ENCODE measurements at places on chromosomes 7 and 10.

GRCh38 chr10:49698679-49699078, 19.2 kb downstream of the C10orf53 start:
- DNase-seq = no peak

DNA sequence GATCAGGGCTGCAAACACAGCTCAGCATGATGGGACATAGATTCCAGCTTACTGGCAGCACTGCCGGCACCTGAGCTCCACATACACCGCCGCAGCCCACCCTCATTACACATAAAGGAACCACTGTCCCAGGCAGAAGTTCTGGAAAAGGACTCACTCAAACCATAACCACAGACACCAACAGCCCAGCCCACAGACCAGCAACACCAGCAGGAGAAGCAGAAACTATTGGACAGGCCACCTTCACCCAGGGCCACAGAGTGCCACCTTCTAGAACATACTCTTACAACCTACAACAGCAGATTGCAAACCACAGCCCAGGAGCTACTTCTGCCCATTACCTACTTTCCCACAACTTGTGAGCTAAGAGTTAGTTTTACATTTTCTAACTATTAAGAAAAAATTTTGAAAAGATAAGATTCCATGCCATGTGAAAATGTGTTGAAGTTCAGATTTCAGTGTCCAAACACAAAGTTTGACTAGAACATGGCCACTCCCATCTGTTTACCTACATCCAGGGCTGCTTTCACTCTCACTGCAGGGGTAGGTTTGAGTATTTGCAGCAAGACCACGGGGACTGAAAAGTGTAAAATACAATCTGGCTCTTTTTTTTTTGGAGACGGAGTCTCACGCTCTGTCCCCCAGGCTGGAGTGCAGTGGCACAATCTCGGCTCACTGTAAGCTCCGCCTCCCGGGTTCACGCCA, 153.0 kb downstream of the TNS3 start:
- DNase-seq = no peak

DNA sequence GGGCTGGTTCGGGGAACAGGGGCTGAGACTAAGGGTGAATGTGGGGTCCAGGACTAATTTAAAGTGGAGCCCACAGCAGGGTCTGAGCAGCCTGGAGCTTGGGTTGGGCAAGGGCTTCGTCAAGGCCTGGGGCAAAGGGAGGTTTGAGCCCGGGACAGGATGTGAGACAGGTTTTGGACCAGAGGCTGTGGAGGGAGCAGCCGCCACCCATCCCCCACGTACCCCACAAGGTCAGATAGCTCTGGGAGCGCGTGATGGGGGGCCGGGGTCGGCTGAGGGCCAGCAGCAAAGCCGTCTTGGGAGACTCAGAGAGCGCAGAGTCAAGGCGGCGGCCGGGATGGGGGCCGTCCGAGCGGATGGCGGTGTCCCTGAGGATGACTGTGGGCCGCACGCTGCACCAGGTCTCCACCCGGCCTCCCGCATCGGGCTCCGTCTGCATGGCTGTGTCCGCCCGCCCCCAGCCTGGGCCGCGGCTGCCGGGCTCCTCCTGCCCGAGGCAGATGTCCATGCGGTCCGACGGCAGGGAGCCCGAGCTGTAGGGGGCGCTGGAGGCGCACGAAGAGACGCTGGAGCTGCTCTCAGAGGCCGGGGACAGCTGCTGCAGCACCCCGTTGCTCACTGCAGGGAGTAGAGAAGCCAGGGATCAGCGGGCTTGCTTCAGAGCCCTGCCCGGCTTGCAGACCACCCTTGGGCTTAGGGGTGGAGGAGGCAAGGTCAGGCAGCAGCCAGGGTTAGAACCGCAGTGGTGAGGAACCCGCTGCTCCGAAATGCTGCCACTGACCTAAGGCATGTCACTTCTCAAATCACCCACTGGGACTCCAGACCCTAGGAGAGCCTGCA, 12.1 kb downstream of the PDZD7 start:
- peak; percentile 93 for DNase-seq

GRCh38 chr7:44288381-44288685, 37.1 kb downstream of the CAMK2B start:
- peak; percentile 12 for DNase-seq

DNA sequence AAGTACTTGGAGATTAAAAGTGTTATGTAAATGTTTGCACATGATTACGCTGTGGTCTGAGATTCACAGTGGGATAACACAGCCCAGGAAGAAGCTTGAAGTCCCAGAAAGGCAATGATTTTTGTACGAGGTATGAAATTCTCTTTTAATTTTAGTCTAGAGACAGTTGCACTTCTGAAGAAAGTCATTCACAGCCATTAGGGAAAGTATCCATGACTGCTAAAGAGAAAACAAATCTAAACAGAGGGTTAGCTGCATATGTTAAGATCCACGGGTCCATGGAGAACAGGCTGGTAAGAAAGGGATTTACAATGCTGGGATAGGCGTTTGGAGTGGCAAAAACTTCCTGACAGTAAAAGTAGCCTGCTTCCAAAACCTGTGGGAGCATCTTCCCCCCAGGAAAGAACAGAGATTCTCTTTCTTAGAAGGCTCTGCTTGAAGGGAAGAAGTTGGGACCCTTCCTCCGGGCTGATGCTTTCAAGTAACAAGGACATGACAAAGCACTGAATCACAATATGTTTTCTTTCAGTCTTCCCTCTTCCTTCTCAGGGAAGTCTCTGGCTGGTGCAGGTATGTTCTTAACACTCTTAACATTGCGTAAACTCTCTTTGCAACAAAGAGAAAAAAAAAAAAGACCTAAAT, 220.8 kb upstream of the CELF2 start:
- no peak for DNase-seq

GRCh38 chr7:51026341-51026740, 243.6 kb upstream of the GRB10 start:
- DNase-seq = no peak

- DNase-seq = no peak
These were observed 2.6 kb upstream of the ZNF503 start for GRCh38 chr10:75403939-75404814.

DNA sequence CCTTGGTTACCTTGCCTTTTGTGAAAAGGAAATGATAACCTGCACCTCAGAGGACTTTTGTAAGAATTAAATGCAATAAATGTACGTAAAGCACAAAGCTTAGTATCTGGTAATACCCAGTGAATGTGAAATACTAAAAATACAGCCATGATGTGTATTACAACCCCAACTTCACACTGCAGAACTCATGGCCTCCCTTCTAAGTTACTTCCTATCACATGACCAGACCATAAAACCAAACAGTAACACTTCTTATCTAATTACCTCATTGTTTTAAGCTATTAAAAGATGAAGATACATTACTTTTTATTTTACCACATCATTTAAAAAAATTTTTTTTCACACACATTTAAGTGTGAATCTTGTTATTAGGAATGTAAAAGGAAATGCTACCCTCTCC, 29.0 kb downstream of the VPS41 start:
- no peak for DNase-seq

GRCh38 chr7:133070562-133070961, 11.3 kb downstream of the CHCHD3 start:
- no peak for DNase-seq

DNA sequence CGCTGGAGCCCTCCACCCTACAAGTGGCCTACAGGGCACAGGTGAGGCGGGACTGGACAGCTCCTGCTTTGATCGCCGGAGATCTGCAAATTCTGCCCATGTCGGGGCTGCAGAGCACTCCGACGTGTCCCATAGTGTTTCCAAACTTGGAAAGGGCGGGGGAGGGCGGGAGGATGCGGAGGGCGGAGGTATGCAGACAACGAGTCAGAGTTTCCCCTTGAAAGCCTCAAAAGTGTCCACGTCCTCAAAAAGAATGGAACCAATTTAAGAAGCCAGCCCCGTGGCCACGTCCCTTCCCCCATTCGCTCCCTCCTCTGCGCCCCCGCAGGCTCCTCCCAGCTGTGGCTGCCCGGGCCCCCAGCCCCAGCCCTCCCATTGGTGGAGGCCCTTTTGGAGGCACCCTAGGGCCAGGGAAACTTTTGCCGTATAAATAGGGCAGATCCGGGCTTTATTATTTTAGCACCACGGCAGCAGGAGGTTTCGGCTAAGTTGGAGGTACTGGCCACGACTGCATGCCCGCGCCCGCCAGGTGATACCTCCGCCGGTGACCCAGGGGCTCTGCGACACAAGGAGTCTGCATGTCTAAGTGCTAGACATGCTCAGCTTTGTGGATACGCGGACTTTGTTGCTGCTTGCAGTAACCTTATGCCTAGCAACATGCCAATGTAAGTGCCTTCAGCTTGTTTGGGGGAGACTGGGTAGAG, at the start of gene COL1A2:
COL1A2 (plus strand) TSS at position 459 of the 704 bp plus-strand sequence; CDS start at position 596, 137 bp downstream.
- no peak for DNase-seq

GRCh38 chr10:7038416-7038815, 372.4 kb downstream of the SFMBT2 start:
- DNase-seq = no peak

DNA sequence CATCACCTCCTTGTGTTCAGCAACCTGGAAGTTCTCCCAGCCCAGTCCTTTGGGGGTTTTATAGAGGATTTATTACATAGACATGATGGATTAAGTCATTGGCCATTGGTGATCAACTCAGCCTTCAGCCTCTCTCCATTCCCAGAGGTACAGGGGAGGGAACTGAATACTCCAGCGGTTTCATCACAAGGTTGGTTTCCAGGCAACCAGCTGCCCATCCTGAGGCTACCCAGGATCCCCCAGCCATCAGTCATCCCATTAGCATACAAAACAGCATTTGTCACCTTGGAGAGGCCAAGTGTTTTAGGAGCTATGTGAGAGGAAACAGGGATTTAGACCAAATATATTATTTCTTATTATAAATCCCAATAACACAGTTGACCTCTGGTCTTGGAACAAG, 584.8 kb upstream of the NRP1 start:
- no peak for DNase-seq

GRCh38 chr10:76416642-76417041, 985.2 kb downstream of the LRMDA start:
- no peak for DNase-seq

DNA sequence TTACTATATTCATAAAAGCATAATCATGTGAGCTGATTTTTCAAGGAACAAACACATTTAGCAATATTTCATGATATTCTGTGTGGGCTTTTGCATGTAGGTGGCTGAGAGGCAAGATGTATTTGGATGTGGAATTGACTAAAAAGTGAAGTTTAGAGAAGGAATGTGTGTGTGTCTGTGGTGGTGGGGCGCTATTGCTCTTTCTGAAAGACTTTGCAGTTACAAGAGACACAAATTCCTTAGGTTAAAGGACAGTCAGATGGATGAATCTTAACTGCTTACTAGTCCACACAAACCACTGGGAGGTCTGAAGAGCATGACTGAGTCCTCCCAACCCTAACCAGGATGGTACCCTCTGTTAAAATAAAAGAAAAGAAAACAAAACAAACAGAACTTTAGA, 200.1 kb downstream of the SDHAF3 start:
- DNase-seq = no peak

DNA sequence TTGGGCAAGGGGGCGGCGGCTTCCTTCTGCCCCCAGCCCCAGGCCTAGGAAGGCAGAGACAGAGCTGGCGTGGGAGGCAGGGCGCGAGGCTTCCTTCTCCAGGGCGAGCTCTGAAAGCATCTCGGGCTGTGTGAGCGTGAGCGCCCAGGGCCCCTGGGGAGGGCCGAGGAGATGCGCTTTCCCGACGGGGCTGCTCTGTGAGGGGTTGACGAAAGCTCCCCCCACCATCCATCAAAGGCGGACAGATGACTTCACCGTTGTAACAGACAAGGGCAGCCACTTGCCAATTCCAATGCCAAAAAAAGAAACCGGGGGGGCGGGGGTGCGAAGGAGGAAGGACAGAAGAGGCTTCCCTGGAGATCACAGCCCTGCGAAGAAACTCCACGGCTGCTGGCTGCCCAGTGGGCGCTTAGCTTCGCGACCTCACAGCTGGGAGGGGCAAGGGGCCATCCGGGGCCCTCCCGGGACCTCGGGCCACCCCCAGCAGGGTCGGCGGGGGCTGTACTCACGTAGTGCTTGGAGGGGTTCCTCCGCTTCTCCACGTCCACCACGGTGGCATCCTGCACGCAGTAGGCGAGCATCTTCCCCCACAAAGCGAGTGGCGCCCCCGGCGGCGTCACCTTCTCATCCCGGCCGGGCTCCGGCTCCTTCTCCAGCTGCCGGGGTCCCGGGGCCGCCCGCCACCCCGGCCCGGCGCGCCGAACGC, 537 bp downstream of the SH3PXD2A start:
- no peak for DNase-seq

GRCh38 chr10:14355750-14356149, 25.0 kb upstream of the FRMD4A start:
- DNase-seq = no peak

DNA sequence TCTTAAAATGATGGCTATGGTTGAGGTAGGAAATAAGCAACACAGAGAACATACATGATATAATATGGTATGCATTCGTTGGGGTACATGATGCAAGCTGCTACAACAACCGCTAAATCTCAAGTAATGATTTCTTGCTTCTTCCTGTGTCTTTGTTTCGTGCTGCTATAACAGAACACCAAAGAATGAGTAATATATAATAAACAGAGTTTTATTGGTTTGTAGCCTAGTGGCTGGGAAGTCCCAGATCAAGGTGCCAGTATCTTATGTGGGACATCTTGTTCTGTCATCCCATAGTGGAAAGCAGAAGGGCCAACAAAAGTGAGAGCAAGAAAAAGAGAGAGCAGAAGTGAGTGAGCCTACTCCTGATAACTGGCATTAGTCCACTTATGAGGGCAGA, 689.7 kb downstream of the SUGCT start:
- no peak for DNase-seq

DNA sequence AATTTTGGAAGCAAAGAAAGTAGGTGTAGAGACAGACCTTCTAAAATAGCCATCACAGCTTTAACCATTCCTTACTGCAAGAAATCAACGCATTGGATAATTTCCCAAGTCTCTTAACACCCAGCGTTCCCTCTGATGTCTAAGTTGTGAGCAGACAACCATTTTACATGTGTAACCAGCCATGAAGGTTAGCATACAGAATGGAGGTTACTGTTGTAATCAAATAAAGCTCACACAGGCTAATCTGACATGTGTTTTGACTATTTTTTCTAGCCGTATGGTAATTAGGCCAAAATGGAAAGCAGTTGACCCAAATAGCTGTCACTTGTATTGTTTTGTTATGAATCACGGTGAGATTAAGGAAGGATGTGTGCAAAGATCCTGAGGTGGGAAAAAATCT, 336.4 kb downstream of the RNLS start:
- DNase-seq = no peak

DNA sequence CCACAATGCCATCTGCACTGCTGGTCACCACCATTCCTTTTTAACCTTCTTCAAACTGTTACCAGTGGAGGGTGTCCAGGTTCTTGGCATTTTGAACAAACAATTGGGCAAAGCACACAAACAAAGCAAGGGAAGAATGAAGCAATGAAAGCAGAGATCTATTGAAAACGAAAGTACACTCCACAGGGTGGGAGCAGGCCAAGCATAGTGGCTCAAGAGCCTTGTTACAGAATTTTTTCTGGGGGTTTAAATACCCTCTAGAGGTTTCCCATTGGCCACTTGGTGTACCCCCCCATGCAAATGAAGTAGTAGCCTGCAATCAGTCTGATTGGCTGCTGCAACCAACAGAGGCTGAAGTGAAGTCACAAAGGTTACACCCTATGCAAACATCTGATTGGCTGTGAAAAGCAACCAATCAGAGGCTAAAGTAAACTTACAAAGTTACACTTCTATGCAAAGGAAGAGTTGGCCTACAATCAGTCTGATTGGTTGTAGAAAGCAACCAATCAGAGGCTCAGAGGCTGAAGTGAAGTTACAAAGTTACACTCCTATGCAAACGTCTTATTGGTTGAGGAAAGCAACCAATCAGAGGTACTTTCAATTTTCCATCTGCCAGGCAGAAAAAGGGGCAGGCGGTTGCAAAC, 103.2 kb upstream of the WAC start:
- no peak for DNase-seq

Data from stimulated activated CD8-positive, alpha-beta memory T cell treated with anti-CD3 and anti-CD28 coated beads, Interleukin-4, amount 100 ng/mL, for 48 hours (primary cell).